ENCODE measurements at places on chromosomes 11 and 22.
A peak's percentile ranks its signal among the peaks of the same experiment; 100 is the strongest.

GRCh38 chr11:81963018-81963417 is 770.6 kb downstream of the FAM181B start:
- peak; percentile 7 for DNase-seq

DNA sequence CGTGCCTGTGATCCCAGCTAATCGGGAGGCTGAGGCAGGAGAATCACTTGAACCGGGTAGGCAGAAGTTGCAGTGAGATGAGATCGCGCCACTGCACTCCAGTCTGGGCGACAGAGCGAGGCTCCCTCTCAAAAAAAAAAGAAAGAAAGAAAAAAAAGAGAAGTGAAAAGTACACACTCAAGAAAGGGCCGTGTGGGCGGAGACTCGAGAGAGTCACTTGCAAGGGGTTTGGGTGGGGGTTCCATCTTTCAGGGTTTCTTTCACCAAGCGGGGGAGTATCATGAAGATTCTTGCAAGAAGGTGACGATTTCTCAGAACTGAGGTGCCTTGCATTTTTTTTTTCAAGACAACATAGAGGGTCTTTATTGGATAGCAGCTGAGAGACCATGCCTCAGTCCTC is 4.0 kb upstream of the IFITM5 start:
- no peak for DNase-seq

DNA sequence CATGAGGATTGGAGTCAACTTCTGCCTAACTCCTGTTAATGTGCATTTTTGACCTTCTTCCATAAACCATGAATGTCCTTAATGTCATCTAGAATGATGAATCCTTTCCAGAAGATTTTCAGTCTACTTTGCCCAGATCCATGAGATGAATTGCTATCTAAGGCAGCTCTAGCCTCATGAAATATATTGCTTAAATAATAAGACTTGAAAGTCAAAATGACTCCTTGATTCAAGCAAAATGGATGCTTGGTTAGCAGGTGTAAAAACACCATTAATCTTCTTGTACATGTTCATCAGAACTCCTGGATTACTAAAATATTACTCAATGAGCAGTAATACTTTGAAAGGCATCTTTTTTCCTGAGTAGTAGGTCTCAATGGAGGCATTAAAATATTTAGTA is 238.5 kb upstream of the ZC3H12C start:
- no peak for DNase-seq

DNA sequence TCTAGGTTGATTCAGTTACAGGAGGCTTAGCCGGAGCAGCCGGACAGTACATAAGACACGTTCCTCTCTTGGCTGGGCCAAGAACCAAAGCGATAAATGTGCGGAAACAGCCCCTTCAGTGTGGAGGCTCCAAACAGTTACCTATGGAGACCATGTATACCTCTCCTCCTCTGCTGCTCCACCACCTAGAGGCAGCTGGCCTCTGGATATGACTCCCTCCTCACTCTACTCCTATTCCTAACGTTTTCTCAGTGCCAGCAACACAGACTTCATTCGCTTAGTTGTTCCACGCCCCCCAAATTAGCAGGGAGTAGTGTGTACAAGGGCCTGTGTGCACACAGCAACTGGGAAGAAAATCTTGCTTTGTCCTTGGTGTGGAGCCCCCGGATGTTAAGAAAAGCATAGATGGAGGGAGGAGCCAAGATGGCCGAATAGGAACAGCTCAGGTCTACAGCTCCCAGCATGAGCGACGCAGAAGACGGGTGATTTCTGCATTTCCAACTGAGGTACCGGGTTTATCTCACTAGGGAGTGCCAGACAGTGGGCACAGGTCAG is 362.3 kb upstream of the KIRREL3 start:
- no peak for DNase-seq

All from Jurkat, Clone E6-1 (cell line).